ENCODE measurements at places on chromosomes 5 and 9. TPM values are rescaled to one million over a fixed set of nuclear protein-coding genes. Genes with fewer than 3 reads are reported as not detected.

- no peaks in the 10 kb centered on the region for H3K27me3 ChIP-seq
- no peak for DNase-seq
- no peaks in the 10 kb centered on the region for H3K36me3 ChIP-seq
- peaks cover 9% of the 10 kb centered on the region for H3K4me1 ChIP-seq
- H3K4me3 ChIP-seq = no peak overlapping the region
Measured at GRCh38 chr5:98470747-98471146, 302.7 kb upstream of the RGMB start.

DNA sequence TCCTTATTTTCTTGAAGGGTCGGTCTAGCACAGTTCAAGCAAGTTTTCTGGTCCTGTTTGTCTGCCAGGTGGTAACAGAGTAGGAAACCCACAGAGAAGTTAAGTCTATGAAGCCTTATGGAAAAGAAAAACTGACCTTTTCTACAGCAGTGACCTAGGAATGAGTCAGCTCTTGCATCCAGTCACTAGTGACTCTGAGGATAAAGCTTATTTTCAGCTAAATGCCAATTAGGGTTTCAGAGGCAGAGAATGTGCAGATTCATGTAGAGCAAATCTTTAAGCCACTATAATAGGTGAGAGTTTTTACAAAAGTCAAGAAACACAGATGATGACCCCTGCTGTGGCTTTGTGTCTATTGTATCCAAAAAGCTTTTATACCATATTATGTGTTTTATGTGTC lies 100.7 kb downstream of the CWC27 start:
- H3K27me3 ChIP-seq = no peaks in the 10 kb centered on the region
- no peaks in the 10 kb centered on the region for H3K4me1 ChIP-seq
- H3K36me3 ChIP-seq = no peaks in the 10 kb centered on the region
- peak; percentile 84 for DNase-seq
- peak overlapping the region; percentile 18 for H3K27ac ChIP-seq

DNA sequence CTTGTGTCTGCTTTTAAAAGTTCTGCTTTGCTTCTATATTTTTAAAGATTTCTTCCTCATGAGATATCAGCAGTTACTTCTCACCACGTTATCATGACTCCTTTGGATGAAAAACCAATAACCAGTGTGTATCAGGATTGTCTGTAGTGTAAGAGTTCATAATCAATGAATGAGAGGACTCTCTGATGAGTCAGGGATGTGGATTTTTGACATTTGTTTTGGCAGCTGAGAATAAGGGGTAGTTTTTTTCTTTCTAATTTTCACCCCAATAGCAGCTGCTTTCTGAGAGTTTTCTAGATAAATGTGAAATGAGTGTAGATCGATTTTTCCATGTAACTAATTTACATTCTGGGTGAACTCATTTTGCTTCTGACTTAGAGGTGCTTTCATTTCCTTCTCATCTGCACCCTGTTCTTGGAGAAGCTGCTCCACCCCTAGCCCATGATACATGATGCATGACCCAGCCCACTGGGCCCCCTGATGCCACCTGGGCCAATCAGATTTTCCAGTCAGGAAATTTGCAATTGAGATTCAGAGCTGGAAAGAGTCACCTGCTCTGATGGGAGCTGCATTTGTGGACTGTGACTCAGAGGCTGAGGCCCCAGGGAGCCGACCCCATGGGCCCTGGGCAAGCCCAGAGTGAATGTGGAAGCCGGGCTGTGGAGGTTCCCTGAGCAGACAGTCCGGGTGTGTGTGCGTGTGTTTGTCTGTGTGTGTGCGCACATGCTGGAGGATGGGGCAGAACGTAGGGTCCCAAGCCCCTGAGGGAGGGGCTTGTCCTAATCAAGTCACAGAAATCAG lies 159.3 kb downstream of the RGS3 start:
- H3K27ac ChIP-seq = peak overlapping the region; percentile 98
- H3K27me3 ChIP-seq = no peaks in the 10 kb centered on the region
- peak; percentile 96 for DNase-seq
- H3K36me3 ChIP-seq = no peaks in the 10 kb centered on the region
- no peak overlapping the region for H3K4me3 ChIP-seq

GRCh38 chr5:60805463-60805862 lies 38.6 kb downstream of the ELOVL7 start:
- H3K4me1 ChIP-seq = no peaks in the 10 kb centered on the region
- peak; percentile 29 for DNase-seq
- H3K36me3 ChIP-seq = no peaks in the 10 kb centered on the region
- H3K27me3 ChIP-seq = no peaks in the 10 kb centered on the region
- no peak overlapping the region for H3K4me3 ChIP-seq

GRCh38 chr9:128550770-128551656 lies 1.4 kb upstream of the SPTAN1 start:
- peaks cover 21% of the 10 kb centered on the region for H3K4me1 ChIP-seq
- no peaks in the 10 kb centered on the region for H3K27me3 ChIP-seq
- peak; percentile 68 for DNase-seq
- no peaks in the 10 kb centered on the region for H3K36me3 ChIP-seq
- H3K4me3 ChIP-seq = peak overlapping the region; percentile 52

- H3K4me1 ChIP-seq = peaks cover 2% of the 10 kb centered on the region
- H3K27ac ChIP-seq = no peak overlapping the region
- no peaks in the 10 kb centered on the region for H3K27me3 ChIP-seq
- no peak overlapping the region for H3K4me3 ChIP-seq
- H3K36me3 ChIP-seq = no peaks in the 10 kb centered on the region
Measured at GRCh38 chr5:142841511-142842265, 71.5 kb downstream of the ARHGAP26 start.

DNA sequence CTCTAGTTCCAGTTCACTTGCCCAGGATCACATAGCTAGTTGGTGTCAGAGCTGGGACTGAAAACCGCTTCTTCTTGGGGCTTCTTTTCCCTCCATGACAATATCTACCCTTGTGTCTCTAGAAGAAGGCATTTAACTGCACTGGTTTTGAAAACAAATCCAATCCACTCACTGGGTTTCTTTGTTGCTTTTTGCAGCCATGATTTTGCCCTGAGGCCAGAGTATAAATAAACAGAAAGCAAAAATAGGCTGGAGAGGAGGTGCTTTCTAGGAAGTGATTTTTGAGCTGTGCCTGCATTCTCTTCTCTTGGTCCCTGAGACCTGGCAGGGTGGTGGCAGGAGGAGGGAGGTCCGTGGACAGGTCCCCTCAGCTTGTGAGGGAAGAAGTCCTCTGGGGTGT lies 6.9 kb upstream of the TRIO start:
- H3K4me1 ChIP-seq = no peaks in the 10 kb centered on the region
- no peak overlapping the region for H3K4me3 ChIP-seq
- H3K27me3 ChIP-seq = no peaks in the 10 kb centered on the region
- no peak overlapping the region for H3K27ac ChIP-seq

- H3K36me3 ChIP-seq = peaks cover 24% of the 10 kb centered on the region
- H3K4me3 ChIP-seq = no peak overlapping the region
- H3K27ac ChIP-seq = no peak overlapping the region
- H3K27me3 ChIP-seq = no peaks in the 10 kb centered on the region
- DNase-seq = peak; percentile 16
Measured at GRCh38 chr9:133054966-133055365, 6.8 kb upstream of the CEL start.

DNA sequence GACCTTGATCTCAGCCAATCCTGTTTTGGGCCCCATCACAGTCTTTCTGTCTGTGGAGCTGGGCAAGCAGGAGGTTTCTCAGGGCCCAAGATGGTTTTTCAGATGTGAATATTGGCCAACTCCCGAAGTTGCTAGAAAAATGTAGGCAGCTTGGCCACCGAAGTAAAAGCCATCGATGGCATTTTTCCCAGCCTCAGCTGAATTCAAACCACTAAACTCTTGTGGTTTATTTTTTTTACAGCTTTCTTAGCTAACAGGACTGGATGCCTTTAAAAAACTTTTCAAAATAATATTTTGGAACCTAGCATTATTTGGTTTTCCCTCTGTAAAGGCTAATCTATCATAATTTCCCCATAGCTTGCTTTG lies 102.5 kb upstream of the ERCC6L2 start:
- peaks cover 2% of the 10 kb centered on the region for H3K27me3 ChIP-seq
- H3K4me3 ChIP-seq = no peak overlapping the region
- peak; percentile 93 for DNase-seq
- H3K36me3 ChIP-seq = no peaks in the 10 kb centered on the region

SPATA31E1 gene
- total RNA-seq = not detected

GRCh38 chr5:43367453-43367852 lies 44.7 kb downstream of the CCL28 start:
- DNase-seq = no peak
- H3K27ac ChIP-seq = no peak overlapping the region
- no peak overlapping the region for H3K4me3 ChIP-seq
- H3K4me1 ChIP-seq = no peaks in the 10 kb centered on the region
- H3K36me3 ChIP-seq = no peaks in the 10 kb centered on the region

OR2V2 gene
- total RNA-seq = not detected

SPINK6 gene
- total RNA-seq = not detected

FER gene
- total RNA-seq = 18.5 TPM

DNA sequence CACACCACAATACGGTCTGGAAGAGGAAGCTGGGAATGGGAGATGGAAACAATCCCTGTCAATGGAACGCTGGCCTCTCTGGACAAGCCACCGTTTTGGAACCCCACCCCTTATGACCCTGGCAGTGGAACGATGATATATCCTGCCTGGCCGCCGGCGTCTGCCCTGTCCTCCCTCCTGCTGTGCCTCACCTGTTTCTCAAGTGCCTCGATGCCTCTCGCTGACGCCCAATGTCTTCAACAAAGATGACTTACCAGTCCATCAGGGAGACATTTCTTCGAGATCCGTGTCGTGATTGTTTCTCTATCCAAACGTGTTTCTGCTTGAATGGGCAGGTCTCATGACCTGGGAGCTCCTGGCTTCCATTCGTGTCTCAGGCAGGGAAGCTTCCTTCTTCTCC lies 476.5 kb downstream of the SPATA31A7 start:
- H3K4me3 ChIP-seq = no peak overlapping the region
- no peak for DNase-seq
- H3K36me3 ChIP-seq = no peaks in the 10 kb centered on the region
- no peak overlapping the region for H3K27ac ChIP-seq
- H3K4me1 ChIP-seq = no peaks in the 10 kb centered on the region

DNA sequence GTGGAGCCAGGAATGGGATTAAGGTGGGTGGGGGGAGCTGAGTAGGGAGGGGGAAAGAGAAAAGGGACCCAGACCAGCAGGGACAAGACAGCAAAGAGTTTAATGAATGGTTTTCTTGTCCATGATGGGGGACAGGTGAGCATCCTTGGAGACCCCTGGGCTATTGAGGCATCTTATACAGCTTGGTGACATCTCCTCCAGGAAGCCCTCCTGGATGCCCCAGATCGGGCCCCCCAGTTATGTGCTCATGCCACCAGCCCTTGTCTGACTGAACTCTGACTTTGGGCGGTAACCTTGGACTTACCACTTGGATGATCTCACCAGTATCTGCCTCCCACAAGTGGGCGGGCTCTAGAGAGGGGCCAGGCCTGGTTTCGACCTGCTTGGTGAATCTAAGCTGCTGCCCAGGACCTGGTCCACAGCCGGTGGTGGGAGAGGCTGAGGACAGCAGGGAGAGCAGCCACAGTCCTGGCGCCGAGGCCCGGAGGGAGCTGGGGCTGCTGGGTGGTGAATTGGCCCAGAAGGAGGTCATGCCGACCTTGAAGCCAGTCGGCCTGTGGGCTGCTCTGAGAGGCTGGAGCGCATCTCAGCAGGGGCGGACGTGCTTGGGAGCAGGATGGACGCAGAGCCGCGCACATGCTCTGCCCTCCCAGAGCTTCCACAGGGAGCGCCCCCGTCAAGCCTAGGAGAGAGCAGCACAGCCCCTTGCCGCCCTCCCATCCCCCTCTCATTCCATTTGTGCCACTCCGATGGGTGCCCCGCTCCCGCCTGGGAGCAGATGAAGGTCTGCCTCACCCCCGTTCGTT lies 36.2 kb downstream of the UNC5A start:
- no peak overlapping the region for H3K4me3 ChIP-seq
- DNase-seq = no peak
- no peak overlapping the region for H3K27ac ChIP-seq
